Hematopoietic multipotent progenitor cell (in vitro differentiated cells): ENCODE measurements at places on chromosomes 11 and 22.

GRCh38 chr11:37184326-37184725, 586.3 kb upstream of the RAG2 start:
- DNase-seq = no peak

GRCh38 chr22:24005201-24005600, at the start of gene GSTT4:
Gene GSTT4, minus strand, starts transcription at chr22:24005453. Its CDS starts 97 bp downstream, at chr22:24005356.
- no peak for DNase-seq

GRCh38 chr11:91209751-91210150, 986.9 kb upstream of the CHORDC1 start:
- DNase-seq = no peak

GRCh38 chr22:38311323-38311620, 6.0 kb downstream of the CSNK1E start:
- DNase-seq = no peak

- DNase-seq = no peak
Measured at GRCh38 chr11:12556788-12557384, 117.3 kb upstream of the TEAD1 start.

DNA sequence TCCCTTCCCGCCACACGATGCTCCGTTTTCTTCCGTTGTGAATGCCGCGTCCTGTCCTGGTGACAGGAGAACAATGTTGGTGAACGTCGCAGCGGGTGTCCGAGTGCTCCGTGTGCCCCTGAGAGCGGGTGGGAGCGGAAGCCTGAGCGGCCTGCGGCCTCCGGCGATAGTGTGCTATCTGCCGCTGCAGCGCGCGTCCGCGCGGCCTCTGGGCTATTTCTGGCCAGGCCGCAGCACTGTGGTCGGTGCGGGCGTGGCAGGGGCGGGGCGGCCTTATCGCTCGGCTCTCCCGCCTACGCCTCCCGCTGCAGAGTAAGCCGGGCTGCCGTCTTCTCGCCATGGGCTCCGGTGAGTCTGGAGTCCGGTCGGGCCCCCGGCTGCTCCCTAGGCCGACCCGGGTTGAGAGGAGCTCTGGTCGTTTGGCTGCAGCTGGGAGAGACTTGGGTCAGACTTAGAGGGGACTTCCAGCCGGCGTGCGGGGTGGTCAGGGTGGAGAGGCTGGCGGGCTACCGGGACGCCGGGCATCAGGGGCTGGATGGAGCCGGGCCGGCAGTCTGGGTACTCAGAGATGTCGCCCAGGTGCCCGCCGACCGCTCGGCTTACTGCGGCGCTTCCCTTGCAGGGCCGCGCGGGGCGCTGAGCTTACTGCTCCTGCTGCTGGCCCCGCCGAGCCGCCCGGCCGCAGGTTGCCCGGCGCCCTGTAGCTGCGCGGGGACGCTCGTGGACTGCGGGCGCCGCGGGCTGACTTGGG, at the start of gene GP1BB:
TSS of gene GP1BB (plus strand) at position 308 of the 751 bp plus-strand sequence. CDS start at position 339, 31 bp downstream.
- peak; percentile 65 for DNase-seq

- no peak for DNase-seq
Measured at GRCh38 chr22:19811811-19812771, 42.6 kb downstream of the GNB1L start.

DNA sequence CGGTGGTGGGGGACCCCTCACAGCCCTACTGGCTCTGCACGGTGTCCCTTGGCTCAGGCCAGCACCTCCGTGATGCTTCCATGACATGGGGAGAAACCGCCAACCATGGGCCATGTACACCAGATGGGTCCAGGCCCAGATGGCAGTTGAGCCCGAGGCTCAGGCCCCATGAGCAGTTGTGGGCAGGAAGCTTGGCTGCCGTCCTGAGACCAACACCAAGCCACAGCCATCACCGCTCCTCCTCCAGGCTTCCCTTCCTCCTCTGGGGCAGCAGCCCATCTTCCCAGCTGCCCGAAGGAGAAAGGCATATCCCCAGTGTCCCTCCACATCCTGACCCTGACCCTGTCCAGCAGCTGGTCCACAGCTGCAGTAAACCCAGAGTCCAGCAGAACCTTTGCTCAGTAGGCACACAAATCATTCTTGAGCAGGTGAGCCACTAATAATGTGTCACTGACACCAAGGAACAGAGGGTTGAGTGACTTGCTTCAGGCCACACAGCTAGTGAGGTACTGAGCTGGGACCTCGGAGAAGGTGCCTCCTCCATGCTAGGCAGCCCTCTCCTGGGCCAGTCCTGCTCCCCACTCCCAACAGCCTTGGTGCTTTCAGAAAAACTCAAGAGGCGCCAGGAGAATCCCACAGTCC, 204.9 kb downstream of the CTTN start:
- DNase-seq = peak; percentile 65

DNA sequence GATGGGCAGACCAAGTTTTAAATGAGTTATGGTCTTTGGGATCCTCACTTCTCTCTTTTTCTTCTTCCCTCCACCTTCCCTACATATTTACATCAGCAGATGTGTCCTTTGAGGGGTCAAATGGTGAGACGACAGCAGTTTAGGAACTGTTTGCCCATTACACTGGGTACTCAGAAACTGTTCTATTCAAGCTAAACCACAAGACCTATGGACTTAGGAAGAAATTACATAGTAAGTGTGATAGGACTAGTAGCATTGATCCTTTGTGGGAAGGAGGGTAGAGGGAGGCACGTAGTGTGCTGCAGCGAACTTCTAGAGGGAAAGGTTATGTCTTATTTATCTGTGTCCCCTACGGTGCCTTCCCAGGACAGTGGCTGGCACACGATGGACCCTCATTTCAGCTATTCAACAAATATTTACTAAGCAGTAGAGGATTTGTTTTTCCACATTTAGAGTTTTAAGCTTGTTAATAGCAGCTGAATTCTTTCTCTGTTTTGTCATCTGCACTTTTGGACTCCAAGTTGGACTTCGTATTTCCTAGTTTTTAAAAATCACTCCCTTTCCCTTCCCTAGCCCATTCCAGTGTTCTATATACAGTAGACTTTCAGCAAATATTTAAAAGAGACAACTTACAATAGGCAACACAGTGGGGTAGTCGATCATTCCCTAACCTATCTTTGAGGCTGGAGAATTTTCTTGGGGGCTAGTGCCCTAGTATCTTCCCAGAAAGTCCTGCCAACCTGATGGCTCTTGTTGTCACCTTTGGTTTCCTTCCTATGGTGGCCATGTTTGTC, 13.9 kb downstream of the FZD4 start:
- no peak for DNase-seq
